ENCODE measurements at places on chromosomes 2 and 18. TPM values are rescaled to one million over a fixed set of nuclear protein-coding genes. Genes with fewer than 3 reads are reported as not detected.

The KCNS3 gene
- total RNA-seq, result 2.5 TPM

The SH2D6 gene
- total RNA-seq, result 0.37 TPM

The CAPN14 gene
- total RNA-seq, result 2.0 TPM

The LMAN1 gene
- 48.2 TPM for total RNA-seq

The TBC1D8 gene
- 2.3 TPM for total RNA-seq

The QPCT gene
- total RNA-seq, result 8.8 TPM

The NT5DC4 gene
- not detected for total RNA-seq

The ANKRD30B gene
- total RNA-seq, result not detected

The SATB2 gene
- total RNA-seq, result 1.7 TPM

The NEURL3 gene
- total RNA-seq, result not detected

GRCh38 chr2:44169155-44169898, 652 bp downstream of the PPM1B start:
- peak; percentile 85 for DNase-seq

- no peak for DNase-seq
These were observed 409.2 kb downstream of the CDH7 start for GRCh38 chr18:66160007-66160406.

GRCh38 chr18:13530879-13531387, 195.4 kb downstream of the FAM210A start:
- peak; percentile 68 for DNase-seq

DNA sequence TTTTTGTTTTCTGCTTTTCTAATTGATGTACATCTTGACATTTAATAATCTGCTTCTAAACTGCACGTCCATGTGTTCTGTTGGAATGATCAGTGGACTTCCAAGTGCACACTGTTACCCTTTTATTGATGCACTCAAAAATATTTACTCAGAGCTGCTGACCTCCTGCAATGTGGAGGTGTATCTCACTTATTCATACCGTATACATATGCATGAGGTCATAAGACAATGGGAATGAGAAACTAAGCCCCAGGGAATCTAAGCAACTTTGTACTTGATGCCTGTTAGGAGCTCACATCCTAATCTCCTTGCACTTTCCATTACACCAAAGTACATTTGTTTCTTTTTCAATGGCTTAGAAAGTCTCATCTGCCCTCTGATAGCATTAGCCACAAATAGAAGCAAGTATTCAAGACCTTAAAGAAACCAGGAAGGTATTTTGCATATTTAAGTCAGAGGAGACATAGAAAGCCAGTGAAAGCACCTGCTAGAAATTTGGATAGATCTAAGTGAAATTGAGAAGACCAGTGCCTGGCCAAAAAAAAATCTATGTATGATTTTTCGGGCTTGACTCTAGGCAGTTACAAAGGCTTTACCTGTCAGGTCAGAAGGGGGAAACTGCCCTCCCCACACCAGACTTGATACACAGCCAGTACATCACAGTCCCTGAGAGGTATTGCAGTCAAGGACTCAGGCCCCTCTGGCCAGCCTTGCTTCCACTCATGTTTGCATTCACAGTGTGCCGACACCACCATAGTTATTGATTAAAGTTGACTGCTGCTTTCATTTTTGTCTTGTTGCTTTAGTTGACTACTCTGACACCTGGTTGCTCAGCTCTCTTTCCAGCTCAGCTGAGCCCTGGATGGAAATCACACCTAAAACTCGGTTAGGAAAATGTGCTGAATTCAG, 391.7 kb upstream of the CYRIA start:
- DNase-seq, result no peak

GRCh38 chr2:199977984-199978415, 22.6 kb downstream of the MAIP1 start:
- no peak for DNase-seq

GRCh38 chr2:176173567-176174381, 14.7 kb upstream of the HOXD1 start:
- DNase-seq, result no peak

- no peak for DNase-seq
These were observed 448.5 kb downstream of the ZEB2 start for GRCh38 chr2:144071461-144071860.

GRCh38 chr2:158060835-158061435, 40.7 kb upstream of the UPP2 start:
- no peak for DNase-seq

GRCh38 chr2:16773080-16773713, 107.6 kb upstream of the CYRIA start:
- peak; percentile 80 for DNase-seq

- DNase-seq, result no peak
These were observed 617.0 kb upstream of the CDH2 start for GRCh38 chr18:28793901-28794300.

GRCh38 chr2:20621366-20622295, 29.3 kb downstream of the HS1BP3 start:
- no peak for DNase-seq

DNA sequence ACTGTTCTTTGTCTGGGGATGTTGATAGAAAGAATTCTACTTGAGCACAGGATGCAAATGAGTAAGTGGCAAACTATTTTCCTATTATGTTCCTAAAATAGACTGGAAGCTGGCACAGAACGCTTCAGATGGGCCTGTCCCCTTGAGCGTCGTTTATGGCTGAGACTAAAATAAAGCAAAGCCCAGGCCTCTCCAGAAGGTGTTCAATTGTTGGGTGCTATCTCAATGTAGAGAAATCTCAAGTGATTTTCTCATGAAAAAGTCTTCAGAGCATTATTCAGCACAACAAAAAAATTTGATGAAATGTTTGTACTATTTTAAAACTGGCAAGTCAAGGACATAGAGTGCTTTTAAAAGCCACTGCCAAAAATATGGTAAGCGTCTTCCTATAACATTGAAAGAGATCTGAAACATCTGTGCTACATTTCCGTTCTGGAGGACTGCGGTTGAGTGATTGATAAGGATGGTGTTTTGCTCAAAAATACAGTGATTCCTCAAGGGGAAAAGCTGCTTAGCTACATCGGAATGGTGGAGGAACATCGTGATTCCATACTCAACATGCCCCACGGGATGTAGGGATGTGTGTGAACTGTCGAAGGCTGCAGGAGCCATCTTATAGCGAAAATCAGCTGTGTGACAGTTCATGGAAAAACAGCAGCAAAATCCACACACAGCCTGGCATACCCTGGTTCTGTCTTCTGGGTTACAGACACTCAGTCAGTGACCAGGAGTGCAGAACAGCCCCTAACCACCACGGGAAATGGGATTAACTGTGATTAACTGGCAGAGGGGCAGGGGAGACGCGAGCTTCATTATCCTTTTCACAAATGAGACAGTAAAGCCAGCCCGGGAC, 10.4 kb upstream of the LRRFIP1 start:
- DNase-seq, result no peak

- DNase-seq, result no peak
These were observed 776.8 kb downstream of the BCL11A start for GRCh38 chr2:59776726-59777008.

GRCh38 chr2:237254369-237254861, 159.5 kb downstream of the COL6A3 start:
- DNase-seq, result no peak

DNA sequence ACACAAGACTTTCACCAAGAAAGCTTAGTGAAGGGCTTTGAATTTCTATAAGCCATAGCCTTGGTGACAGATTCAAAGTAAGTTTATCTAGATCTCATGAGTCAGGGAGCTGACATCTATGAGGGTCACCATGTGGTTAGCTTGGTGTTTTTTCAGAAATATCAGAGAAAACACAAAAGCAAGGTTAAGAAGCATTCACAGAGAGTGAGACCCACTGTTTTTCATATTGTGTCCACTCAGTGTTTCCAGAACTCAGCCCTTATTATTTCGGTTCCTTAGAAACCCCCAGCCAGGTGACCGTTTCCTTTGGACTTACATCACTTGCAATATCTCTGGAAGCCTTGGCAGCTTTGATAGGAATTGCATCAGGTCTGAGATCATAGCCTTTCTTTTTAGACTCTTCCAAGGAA, 76.6 kb downstream of the NEB start:
- no peak for DNase-seq

DNA sequence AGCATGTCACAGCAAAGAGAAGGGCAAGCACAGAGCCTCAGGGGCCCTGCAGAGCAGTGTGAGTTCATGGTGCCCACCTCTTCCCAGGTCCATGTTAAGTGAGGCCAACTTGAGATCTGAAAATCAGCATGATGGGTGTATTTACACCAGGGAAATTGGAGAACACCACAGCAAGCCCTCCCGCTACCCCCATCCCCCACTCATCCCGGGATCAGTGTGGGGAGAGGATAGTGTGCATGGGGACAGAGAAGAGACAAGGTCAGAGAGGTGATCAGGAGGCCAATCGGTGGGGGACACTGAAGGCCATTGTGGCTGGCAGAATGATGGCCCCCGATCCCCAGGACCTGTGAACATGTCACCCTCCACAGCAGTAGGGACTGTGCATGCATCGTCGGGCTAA, 54.7 kb downstream of the PTGR3 start:
- no peak for DNase-seq

GRCh38 chr2:136116151-136116812, 1.7 kb downstream of the CXCR4 start:
- DNase-seq, result peak; percentile 50

DNA sequence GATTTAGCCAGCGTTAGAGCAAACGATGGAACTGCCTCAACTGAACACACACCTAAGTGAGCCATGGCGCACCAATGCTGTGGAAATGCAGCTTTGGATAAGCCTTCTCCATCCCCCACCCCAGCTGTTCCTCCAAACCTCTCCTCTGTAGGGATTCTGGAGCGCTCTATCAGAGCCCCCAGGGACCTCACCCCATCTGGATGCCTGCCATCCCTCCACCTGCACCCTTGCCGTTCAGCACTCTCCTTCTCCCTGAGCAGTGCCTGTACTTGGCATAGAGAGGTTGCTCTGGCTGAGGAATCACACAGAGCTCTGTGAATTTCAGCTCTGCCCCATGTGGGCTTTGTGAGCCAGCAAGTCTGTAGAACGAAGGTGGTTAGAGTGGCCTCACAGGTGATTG, 42.8 kb upstream of the INHBB start:
- no peak for DNase-seq

- no peak for DNase-seq
These were observed 83.2 kb downstream of the CELF4 start for GRCh38 chr18:37482433-37482832.

DNA sequence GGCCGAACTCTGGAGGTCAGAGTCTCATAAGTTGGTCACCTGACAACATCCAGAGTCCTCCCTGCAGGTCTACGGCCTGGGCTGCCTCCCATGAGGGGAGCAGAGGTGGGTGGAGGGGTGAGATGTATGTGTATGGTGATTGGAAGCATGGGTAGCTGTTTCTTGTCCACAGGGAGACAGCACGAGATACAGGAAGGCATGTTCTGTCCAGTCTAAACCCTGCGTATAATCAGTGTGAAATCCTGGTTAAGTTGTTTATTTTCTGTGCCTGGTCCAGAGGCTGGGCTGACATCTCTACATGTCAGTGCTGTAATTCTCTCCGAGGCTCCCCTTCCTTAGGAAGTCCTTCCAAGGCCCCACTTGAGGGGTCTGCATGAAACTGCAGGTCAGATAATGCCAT, 8.9 kb downstream of the TOGARAM2 start:
- DNase-seq, result no peak

GRCh38 chr2:231985823-231986261, 24.3 kb downstream of the DIS3L2 start:
- DNase-seq, result no peak
